MM.1S (cell line): ENCODE measurements at places on chromosomes 5 and 9.

GRCh38 chr5:118711727-118712126 is 276.6 kb downstream of the DTWD2 start:
- DNase-seq: no peak

DNA sequence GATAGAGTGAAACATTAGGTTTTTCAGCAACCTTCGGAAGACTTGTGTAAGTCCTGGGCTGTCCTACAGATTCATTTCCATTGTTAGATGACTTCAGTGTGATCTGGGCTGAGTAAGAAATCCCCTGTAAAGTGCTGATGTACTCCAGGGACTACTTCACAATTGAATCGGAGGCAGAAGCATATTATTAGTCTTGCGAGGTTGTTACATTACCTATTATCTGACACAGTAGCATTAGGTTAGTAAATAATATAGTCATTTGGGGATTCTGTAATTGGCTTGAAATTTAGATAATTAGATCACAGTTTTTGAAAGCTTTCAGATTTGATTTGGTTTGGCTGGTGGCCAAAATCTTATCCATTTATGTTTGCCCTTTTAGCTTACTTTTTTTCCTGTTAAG is 62.4 kb downstream of the DMRT1 start:
- DNase-seq: no peak

DNA sequence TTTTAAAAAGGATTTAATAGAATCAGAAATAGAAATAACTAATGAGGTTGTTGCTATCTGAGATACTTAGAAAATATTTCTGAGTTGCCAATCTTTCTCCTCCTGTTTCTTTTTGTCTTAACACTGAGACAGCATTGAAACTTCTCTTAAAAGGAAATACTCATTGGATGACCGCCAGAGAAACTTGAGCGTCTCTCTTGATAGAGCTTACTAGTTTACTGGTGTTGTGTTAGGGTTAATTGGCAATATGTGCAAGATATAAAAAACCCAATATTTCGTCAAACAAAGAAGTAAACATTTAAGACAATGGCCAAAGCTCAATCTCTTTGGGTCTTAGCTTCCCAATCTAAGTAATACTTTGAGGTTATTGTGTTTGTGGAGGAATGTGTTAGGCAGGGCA is 176.4 kb upstream of the CHD1 start:
- DNase-seq: no peak

GRCh38 chr5:53892224-53892623 is 331.8 kb downstream of the NDUFS4 start:
- DNase-seq: no peak

- DNase-seq: no peak
Measured at GRCh38 chr9:107943901-107944300, 454.3 kb upstream of the KLF4 start.

- no peak for DNase-seq
Measured at GRCh38 chr9:113828221-113828620, 47.9 kb upstream of the ZNF618 start.

DNA sequence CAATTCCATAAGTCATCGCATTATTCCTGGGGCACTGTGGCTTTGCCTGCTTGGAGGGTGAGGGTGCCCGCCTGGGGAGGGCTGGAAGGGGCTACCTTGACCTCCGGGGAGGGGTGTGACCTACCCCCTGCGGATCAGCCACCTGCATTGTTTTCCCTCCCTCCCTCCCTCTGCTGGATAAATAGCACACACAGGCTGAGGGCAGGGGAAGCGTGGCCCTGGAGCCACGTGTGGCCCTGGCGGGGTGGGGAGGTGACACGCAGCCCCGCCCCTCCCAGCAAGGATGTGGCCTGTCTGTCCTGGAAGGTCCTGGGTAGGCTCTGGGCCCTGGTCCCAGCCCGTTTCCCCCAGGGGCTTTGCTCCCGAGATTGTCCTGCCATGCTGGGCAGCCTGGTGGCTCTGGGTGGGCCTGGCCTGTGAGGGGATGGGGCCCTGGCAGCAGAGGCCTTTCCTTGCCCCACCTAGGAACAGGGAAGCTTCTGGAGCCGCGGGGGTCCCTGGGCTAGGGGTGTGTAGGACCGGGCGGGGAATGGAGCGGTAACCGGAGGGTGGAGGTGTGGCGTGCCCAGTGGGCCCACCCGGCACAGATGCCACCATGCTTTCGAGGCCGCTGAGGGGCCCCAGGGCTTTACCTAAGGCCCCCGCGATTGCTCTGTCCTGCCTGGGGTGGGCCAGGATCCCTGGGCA is 33.4 kb downstream of the RXRA start:
- DNase-seq: no peak

DNA sequence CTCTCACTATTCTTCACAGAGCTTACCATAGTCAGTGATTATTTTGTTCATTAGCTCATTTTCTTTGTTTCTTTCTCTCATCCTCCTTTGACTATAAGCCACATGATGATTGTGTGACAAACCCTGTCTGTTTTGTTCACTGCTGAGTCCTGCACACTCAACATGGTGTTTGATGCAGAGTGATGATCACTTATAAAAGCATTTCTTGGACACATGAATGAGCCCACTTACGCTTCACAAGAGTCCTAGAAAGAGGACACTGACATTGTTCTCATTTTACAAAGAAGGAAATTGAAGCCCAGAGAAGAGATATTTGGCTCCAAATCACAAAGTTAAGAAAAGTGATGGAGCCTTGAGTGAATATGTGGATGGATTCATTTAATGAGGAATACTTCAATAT is 13.4 kb downstream of the ABLIM3 start:
- no peak for DNase-seq

DNA sequence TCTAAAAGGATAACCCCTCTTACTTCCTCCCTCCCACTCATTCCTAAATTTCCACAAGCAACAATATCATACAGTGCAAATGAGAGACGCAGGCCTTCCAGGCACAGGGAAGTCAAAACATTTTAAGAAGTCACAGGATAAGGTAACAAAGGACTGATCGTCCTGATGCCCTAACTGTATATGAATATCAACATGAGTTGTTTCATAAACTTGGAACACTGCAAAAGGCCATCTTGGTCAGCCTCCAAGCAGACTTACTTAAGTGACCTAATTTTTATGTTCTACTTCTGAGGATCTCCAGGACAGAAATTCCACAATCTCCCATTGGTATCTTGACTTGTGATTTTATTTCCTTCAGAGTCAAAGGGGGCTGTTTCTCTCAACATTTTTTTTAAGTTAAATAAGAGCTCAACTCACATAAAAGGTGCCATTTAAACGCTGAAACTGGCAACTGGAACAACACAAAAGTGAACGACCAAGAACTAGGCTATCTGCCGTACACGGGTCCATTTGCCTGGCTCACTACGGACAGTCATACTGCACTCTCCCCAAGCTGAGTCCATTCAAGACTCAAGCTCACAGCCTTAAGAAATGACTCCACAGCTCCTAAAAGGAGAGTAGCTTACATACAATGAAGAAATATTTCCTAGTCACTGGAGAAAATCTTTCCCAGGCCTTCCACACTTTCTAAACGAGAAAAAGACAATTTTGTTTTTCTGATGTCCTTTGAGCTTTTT is 71.3 kb downstream of the LHFPL2 start:
- no peak for DNase-seq

- DNase-seq: peak; percentile 27
Measured at GRCh38 chr9:5586391-5586802, 42.5 kb upstream of the RIC1 start.

GRCh38 chr5:93322974-93323860 is 257.8 kb downstream of the NR2F1-AS1 start:
- DNase-seq: no peak

GRCh38 chr9:121771418-121771817 is 120.0 kb downstream of the DAB2IP start:
- no peak for DNase-seq

GRCh38 chr9:134957165-134957944 is 39.6 kb upstream of the FCN1 start:
- DNase-seq: no peak

- DNase-seq: no peak
Measured at GRCh38 chr9:129491487-129491855, 129.4 kb downstream of the C9orf50 start.

DNA sequence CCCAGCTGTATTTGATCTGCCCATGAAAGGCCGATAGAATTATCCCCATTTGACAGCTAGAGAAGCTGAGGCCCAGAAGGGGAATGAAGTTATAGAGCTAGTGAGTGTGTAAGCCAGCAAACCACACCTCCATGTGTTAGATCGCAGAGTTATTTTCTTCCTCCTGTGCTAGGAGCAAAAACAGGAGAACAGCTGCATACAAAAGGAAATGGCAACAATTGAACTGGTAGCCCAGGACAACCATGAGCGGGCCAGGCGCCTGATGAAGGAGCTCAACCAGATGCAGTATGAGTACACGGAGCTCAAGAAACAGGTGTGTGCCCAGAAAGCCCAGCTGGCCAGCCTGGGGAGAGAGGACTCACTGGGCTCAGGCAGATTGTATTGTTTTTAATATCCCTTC is 30.4 kb downstream of the RAB14 start:
- no peak for DNase-seq

DNA sequence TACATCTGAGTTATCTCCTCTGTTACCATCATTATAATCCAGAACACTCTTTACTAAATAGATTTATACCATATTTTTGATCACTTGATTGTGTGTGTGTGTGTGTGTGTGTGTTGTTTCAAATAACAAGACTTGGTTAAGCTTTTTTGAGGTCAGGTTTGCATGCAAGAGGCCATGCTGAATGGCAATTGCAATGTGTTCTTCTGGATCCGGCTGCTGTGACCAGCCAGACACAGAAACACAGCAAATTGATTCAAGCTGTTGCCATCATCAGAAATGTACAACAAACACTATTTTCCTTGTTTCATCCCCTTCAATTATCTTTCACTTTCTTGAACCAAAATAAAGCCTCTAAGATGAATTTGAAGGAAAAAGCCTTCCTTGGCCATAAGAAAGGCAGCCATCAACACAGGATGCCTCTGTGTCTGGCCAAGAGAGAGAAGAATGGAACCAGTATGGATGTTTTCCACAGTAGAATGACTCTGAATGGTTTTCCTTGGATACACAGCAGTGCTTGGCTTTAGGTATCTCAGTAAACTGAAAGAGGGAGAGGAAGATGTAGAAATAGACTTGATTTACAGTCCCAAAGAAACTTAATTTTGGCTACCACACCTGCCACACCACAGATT is 53.9 kb downstream of the DPYSL3 start:
- no peak for DNase-seq

DNA sequence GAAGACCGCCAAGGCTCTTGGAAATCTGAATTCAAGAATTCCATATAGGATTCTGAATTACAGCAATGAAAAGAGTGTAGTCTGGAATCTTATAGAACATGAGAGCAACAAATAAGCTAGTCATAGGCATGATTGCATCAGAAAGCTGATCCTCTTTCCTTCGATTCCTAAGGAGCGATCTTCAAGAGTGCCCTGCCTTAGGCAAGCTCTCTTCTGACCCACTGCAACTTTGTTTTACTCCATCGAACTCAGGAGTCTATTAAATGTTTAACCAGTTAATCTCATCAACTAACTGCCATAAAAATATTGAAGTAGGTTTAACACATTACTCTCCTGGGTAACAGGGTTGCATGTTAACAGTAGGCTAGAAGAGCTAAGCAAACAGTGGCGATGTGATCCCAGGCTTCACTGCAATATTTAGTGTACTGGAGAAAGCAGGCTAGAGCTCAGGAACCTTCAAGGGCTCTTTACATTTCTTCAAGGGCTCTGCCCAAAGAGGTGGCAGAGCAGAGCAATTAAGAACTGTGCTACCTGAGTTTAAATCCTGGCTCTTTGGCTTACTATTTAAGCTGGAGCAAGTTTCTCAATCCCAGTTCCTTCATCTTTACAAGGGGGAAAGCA is 146.3 kb downstream of the RORB start:
- DNase-seq: no peak

GRCh38 chr9:122392284-122392683 is 21.5 kb downstream of the PTGS1 start:
- no peak for DNase-seq

DNA sequence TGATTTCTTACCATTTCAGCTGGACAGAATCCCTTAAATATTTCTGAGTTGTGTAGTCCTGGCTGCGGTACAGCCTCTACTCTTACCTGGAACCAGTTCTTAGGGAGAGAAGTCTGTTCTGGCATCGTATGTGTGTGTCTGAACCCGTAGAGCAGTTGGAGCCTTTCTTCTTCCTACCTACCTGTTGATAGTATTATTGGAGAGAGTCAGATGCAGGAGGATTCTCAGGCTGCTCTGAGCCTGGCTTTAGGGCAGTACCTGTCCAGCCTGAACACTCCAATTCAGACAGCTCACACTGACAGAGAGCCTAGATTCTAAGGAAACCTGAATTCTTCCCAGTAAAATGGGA is 190.1 kb downstream of the CD180 start:
- no peak for DNase-seq

- no peak for DNase-seq
Measured at GRCh38 chr5:54113060-54113459, 197.3 kb downstream of the ARL15 start.

DNA sequence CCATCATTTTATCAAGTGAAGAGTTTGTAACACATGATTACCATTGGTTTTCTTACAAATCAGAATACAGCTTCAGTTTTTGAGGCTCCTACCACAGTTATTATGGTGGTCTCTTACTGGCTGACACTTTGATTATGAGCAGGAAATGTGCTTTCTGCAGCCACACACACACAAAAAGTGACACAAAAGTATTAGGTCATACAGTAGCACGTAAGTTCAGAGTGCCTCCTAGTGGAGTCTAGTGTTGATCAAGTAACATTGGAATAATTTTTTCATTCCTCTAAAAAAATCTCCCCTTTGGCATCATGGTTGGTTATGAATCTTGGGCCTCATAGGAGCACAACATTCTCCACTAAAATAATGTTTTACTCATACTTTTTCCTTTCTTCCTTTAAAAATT is 37.6 kb downstream of the PAM start:
- peak; percentile 10 for DNase-seq

- no peak for DNase-seq
Measured at GRCh38 chr9:127283917-127284497, 19.4 kb downstream of the GARNL3 start.

- DNase-seq: no peak
Measured at GRCh38 chr9:133954862-133955529, 37.1 kb downstream of the VAV2 start.

DNA sequence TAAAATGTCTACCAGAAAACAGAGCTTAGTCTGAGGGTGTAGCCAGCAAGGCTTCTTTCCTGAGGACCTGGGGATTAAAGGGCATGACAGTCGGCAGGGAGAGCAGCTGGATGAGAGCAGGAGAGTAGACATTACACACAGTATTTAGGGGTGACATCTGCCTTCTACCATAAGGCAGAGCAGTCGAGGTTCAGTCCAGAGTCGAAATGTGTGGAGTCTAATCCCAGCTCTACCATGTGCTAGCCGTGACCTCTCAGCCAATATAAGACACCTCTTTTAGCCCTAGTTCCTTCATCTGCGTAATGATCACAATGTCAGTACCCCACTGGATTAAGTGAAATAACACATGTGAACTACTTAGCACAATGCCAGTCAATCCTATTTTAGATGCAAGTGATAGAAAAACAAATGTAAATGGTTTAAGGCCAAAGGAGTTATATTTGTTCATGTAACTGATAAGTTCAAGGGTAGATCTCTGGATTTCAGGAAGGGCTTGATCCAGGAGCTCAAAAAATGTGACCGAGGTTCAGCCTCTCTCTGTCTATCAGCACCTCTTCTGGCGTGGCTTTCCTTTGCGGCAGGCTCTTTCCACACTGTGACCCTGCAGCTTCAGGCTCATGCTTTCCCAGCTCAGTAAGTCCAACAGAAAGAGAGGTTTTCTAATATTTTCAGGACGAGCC is 16.2 kb upstream of the CPLX2 start:
- DNase-seq: no peak
